ENCODE measurements at places on chromosomes 2 and 18. TPM values are rescaled to one million over a fixed set of nuclear protein-coding genes. Genes with fewer than 3 reads are reported as not detected.

DNA sequence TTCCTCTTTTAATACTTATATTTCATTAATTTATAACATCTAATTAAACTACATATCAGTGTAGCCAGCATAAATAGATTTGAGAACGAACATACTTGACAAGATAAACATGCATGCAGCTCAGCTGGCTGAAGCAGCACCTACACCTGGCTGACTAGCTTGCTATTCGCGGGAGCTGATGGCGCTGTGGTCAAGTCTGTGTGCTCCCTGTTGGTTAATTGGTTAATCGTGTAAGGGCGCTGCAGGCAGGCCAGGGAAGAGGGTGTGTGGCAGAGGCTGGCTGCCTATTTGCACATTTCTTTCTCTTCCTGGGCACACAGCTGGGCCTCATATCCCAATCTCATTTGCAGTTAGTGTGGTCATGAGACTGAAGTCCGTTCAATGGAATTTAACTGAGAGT lies 14.5 kb upstream of the VWA3B start:
- H3K27me3 ChIP-seq = no peaks in the 10 kb centered on the region
- no peaks in the 10 kb centered on the region for H3K36me3 ChIP-seq
- no peak overlapping the region for H3K27ac ChIP-seq
- no peaks in the 10 kb centered on the region for H3K4me1 ChIP-seq

DNA sequence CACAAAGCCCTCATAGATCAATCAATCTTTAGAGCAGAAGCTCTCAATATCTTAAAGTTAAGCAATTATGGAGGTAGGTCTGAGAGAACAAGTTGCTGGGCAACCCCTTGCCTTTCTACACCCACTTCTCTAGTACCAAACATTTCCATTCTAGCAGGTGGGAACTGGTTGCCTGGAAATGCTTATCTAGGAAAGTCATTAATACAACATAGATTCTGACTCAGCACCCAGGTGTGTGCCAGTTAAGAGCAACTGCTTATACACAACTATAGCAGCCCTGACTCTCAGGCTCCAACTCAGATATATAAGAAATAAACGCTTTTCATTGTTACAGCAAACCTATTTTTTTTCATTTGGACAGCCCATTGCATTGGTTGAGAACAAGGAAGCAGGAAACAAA lies 237.7 kb downstream of the IRS1 start:
- no peaks in the 10 kb centered on the region for H3K4me1 ChIP-seq
- no peaks in the 10 kb centered on the region for H3K27me3 ChIP-seq
- no peak overlapping the region for H3K4me3 ChIP-seq
- H3K36me3 ChIP-seq = no peaks in the 10 kb centered on the region
- no peak for DNase-seq
- no peak overlapping the region for H3K27ac ChIP-seq

DNA sequence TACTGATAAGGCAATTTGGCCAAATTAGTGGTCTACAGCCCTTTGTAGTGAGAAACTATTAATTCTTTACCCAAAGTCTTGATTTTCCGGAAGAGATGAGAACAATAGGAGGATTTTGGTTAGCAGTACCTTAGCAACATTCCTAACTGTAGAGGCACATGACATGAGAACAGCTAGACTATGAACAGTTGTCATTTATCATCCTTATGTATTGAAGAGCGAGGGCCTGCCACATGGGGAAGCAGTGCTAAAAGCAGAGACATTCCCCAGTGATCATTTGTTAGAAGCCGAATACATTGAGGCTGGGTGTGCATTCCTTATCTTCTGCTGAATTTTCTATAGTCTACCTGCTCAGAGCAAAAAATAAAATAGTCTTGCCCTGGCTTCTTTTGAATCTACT lies 65.2 kb downstream of the RBBP8 start:
- DNase-seq = no peak
- no peak overlapping the region for H3K27ac ChIP-seq
- no peaks in the 10 kb centered on the region for H3K27me3 ChIP-seq
- no peaks in the 10 kb centered on the region for H3K4me1 ChIP-seq
- peaks cover 4% of the 10 kb centered on the region for H3K36me3 ChIP-seq

DNA sequence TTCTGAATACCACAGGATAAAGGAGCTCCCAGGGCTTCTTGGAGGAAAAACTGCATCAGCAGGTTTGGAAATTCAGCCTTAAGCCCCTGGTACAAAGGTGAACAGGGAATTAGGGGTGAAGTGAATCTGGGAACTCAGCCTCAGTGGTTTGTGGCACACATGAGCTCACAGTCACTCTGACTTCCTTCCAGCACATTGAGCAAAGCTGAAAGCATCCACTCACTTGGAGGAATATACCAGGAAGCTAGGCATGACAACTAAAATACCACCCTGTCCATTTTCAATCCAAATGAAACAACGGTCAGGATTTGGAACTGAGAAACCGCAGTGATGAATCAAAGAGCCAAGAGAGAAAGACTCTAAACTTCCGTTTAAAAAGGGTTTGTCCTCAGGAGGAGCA lies 216.1 kb downstream of the ICOS start:
- no peaks in the 10 kb centered on the region for H3K27me3 ChIP-seq
- no peak for DNase-seq
- H3K4me1 ChIP-seq = no peaks in the 10 kb centered on the region

- no peaks in the 10 kb centered on the region for H3K36me3 ChIP-seq
- H3K4me3 ChIP-seq = no peak overlapping the region
- peaks cover 53% of the 10 kb centered on the region for H3K4me1 ChIP-seq
- no peaks in the 10 kb centered on the region for H3K27me3 ChIP-seq
- no peak overlapping the region for H3K27ac ChIP-seq
Observed at GRCh38 chr2:20607446-20607845, 43.5 kb downstream of the HS1BP3 start.

DNA sequence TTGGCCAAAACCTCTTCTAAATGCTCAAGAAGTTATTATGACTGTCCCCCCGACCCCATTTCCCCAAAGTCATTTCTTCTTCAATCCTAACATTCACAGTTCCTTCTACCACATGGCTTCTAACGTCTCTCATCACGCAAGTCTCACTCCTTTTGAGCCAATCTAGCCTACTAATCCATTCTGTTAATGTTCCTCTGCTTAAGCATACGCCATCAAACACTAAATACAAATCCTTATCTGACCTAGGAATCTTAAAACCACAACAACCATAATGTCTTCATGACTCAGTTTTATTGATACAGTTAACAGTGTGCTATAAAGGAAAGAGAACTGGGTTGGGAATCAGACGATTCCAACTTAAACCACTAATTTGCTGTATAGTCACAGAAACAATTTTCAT lies 23.9 kb downstream of the HNRNPLL start:
- no peaks in the 10 kb centered on the region for H3K27me3 ChIP-seq
- no peak for DNase-seq
- H3K4me1 ChIP-seq = peaks cover 3% of the 10 kb centered on the region
- H3K27ac ChIP-seq = no peak overlapping the region
- no peaks in the 10 kb centered on the region for H3K36me3 ChIP-seq

- H3K36me3 ChIP-seq = no peaks in the 10 kb centered on the region
- no peak for DNase-seq
- H3K27me3 ChIP-seq = no peaks in the 10 kb centered on the region
- H3K4me3 ChIP-seq = no peak overlapping the region
- H3K4me1 ChIP-seq = no peaks in the 10 kb centered on the region
Observed at GRCh38 chr2:225056330-225057073, 14.2 kb upstream of the DOCK10 start.

GRCh38 chr18:14085770-14086457 lies 46.3 kb downstream of the ZNF519 start:
- no peaks in the 10 kb centered on the region for H3K27me3 ChIP-seq
- no peak overlapping the region for H3K4me3 ChIP-seq
- no peaks in the 10 kb centered on the region for H3K4me1 ChIP-seq
- H3K36me3 ChIP-seq = no peaks in the 10 kb centered on the region

DNA sequence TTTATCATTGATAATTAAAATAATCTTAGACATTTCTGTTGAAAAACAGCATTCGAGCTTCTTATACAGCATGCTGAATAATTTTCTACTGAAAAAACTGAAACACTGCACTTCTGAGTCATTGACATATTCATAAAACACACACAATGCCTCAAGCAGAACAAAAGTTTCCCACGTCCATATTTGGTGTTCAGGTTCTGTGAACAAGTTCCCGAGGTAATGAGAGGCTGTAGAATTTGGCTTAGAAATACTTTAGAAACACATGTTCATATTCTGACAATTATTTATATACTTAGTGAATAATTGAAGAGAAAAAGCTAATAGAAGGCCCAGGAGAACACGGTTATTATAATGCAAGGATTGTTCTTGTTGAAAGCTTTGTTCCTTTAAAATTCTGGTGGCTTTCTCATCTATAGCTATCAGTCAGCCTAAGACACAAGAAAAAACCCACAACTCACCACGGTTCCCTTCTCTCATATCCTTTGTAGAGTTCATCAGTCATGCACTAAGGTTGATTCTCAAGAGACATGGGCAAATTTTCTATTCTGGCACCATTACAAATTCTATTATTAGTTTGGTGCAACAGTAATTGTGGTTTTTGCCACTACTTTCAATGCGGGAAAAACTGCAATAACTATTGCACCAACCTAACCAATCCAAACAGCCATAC lies 194.4 kb downstream of the TMX3 start:
- DNase-seq = no peak
- H3K4me3 ChIP-seq = no peak overlapping the region
- no peaks in the 10 kb centered on the region for H3K36me3 ChIP-seq
- H3K4me1 ChIP-seq = no peaks in the 10 kb centered on the region
- H3K27ac ChIP-seq = no peak overlapping the region
- no peaks in the 10 kb centered on the region for H3K27me3 ChIP-seq

DNA sequence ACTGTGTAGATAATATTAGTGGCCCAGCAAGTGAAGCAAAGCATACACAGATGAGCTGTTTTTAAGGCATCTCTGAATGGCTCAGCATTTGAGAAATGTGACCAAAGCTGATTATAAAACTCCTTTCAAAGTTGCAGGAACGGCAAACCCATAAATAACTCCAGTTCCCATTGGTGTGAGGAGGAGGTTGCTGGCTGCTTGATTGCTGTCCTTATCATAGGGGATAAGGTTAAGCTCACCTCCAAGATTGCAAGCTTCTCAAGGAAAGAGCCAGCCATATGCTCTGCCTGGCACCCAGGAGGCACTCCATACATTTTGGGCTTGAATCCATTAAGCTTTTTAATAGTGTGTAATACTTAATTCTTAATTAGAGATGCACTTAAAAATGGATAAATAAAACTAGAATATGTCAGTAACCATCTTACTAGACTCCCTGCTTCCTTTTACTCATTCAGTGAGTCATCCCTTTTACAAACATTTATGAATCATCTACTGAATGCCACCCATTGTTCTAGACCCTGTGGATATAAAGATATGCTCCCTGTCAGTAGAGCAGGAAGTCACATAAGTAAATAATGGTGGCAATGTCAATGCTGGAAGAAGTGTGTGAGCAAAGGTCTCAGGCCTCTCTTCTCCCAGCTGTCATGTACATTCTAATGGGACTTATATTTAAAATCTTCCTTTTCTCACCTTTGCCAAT lies 99.3 kb downstream of the SPATS2L start:
- H3K27ac ChIP-seq = no peak overlapping the region
- no peaks in the 10 kb centered on the region for H3K27me3 ChIP-seq
- no peak overlapping the region for H3K4me3 ChIP-seq
- DNase-seq = no peak
- peaks cover 29% of the 10 kb centered on the region for H3K4me1 ChIP-seq
- no peaks in the 10 kb centered on the region for H3K36me3 ChIP-seq

GRCh38 chr2:29367986-29368658 lies 252.9 kb downstream of the CLIP4 start:
- H3K36me3 ChIP-seq = no peaks in the 10 kb centered on the region
- no peak overlapping the region for H3K27ac ChIP-seq
- H3K27me3 ChIP-seq = no peaks in the 10 kb centered on the region
- no peak overlapping the region for H3K4me3 ChIP-seq
- H3K4me1 ChIP-seq = no peaks in the 10 kb centered on the region

DNA sequence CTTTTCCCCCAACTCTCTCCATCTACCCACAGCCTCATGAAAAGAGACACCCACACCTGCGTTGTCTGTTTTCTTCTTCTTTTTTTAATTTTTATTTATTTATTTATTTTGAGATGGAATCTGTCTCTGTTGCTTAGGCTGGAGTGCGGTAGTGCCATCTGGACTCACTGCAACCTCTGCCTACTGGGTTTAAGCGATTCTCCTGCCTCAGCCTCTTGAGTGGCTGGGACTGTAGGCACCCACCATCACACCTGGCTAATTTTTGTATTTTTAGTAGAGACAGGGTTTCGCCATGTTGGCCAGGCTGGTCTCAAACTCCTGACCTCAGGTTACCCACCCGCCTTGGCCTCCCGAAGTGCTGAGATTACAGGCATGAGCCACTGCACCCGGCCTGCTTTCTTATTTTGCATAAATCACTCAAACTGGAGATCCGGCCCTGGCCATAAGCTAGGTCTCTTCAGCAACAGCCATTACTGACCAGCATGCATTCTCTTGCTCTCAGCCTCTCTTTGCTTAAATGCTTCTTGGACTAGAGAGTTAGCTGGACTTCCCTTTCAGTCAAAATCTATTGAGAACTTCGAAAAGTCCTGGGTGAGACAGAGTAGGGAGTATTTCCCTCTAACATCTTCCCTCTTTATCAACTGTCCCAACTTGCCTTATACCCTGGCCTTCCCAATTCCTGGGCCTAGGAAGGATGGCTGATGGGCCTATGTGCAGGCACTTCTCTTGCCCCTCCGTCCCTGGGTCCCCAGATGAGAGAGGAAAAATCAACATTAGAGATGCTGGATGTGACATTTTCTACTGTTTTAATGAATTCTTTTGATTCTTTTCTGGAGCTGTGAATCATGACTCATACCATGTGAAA lies 27.3 kb downstream of the MYCN start:
- peaks cover 15% of the 10 kb centered on the region for H3K4me1 ChIP-seq
- no peaks in the 10 kb centered on the region for H3K27me3 ChIP-seq
- H3K36me3 ChIP-seq = no peaks in the 10 kb centered on the region
- no peak overlapping the region for H3K27ac ChIP-seq
- no peak for DNase-seq

- no peak for DNase-seq
- no peaks in the 10 kb centered on the region for H3K27me3 ChIP-seq
- no peaks in the 10 kb centered on the region for H3K36me3 ChIP-seq
- no peak overlapping the region for H3K27ac ChIP-seq
Observed at GRCh38 chr2:172420216-172420615, 7.2 kb upstream of the ITGA6 start.

AKAIN1 gene
- not detected for total RNA-seq

MAL gene
- 16.1 TPM for total RNA-seq

STEAP3 gene
- total RNA-seq = 8.9 TPM

CFAP65 gene
- total RNA-seq = 1.3 TPM

MYCN gene
- 12.1 TPM for total RNA-seq

CIDEA gene
- total RNA-seq = 0.67 TPM

Measured in thyroid gland (tissue), 4 donors.